SK-MEL-5 (cell line): ENCODE measurements at places on chromosomes 7 and 10.
A peak's percentile ranks its signal among the peaks of the same experiment; 100 is the strongest.

DNA sequence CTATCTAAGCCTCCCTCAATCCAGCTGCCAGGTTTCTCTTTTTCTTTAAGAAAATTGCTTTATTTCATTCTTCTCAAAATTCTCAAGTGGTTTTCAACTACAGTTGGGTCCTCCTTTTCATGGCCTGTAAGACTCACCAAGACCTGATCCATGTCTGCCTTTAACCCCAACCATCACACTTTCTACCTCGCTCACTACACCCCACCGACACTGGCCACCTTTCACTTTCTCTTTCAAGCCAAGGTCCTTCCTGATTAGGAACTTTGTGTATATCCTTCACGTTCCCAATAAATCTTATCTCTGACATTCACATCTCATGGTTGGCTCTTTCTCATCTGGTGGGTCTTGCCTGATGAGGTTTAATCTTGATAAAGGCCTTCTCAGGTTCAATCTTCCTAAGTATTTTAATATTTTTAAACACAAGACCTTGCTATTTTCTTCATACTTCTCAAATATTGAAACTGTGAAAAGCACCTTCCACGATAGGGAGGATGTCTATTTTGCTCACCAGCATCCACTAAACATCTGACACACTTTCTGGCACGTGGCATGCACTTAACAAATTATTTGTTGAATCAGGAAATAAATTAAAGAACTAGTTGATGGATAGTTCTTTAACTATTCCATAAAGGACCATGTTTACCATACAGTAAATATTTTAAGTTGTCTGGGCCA, 624.8 kb downstream of the GRID1 start:
- DNase-seq, result no peak

DNA sequence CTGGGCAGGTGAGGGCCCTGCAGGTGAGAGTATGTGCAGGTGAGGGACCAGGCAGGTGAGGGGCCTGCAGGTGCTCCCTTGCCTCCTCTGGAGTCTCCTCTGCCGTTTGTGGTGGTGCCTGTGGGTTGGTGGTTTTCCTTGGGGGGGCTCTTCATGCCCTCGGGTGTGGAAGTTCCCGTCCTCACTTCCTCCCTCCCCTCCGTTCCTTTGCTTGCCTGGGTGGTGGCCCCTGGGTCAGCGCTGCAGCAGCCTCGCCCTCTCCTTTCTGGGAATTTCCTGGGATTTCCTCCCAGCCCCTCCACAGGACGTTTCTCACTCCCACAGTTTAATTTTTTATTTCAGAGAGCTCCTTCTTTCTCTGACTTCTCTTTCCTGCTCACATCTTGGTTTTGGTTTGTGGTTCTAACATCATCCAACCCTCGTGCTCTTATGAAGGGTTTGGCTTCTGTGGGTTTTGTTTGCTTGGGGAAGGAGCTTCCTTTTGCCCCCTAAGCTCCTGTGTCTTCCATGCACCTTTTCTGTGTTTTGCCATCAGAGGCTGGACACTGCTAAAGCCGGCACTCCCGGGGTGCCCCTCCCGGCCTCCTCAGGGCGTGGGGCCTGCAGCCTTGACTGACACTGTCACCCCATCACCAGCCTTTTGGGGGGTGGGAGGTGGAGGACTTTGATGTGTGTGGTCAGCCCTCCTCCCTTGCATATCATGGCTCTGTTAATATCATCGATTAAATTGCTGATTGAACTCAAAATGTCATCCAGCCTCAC, 29.2 kb upstream of the ADGRA1 start:
- DNase-seq, result no peak

DNA sequence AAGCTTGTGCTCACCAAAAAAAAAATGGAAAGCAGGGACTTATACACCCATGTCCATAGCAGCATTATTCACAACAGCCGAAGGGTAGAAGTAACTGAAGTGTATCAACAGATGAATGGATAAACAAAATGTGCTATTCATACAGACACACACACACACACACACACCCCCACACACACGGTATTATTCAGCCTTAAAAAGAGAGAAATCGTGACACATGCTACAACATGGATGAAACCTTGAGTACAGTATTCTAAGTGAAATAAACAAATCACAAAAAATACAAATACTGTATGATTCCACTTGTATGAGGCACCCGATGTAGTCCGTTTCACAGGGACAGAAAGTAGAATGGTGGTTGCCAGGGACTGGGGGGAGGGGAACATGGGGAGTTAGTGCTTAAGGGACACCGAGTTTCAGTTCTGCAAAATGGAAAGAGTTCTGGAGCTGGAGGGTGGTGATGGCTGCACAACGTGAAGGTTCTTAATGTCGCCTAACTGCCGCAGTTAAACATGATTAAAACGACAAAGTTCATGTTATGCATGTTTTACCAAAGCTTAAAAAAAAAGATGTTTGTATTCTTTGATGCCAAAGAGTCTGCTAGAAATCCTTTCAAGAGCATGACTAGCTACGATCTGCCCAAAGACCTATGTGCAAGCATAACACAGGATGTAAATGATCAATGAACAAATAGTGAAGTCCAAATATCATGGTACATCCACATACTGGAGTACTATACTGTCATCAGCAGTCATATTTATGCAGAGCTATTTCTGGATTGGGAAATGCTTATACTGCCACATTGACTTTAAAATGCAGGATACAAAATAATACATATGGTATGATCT, 7.2 kb downstream of the TNS3 start:
- no peak for DNase-seq

DNA sequence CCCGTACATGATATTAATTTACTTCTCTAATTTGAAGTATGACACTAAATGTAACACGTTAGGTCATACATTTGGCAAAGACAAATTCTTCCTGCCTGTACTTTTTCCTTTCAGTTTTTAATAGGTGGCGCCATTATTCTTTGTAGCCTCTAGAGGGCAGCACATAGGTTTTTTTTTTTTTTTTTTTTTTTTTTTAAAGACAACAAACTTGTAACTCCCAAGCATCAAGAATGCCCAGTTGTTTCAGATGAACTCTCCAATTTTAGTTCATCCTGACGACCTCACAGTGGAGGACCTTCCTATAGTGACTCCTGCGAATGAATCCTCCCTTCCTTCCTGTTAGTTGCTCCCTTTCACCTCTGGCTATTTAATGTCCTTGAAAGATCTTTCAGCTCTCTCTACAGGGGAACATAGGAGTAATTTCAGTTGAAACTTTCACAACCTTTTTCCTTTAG, 139.3 kb upstream of the HDAC9 start:
- DNase-seq, result peak; percentile 76
